ENCODE measurements at places on chromosomes 11 and 22.
A peak's percentile ranks its signal among the peaks of the same experiment; 100 is the strongest.

- peak; percentile 86 for DNase-seq
These were observed 89.7 kb upstream of the PHOX2A start for GRCh38 chr11:72333661-72334060.

DNA sequence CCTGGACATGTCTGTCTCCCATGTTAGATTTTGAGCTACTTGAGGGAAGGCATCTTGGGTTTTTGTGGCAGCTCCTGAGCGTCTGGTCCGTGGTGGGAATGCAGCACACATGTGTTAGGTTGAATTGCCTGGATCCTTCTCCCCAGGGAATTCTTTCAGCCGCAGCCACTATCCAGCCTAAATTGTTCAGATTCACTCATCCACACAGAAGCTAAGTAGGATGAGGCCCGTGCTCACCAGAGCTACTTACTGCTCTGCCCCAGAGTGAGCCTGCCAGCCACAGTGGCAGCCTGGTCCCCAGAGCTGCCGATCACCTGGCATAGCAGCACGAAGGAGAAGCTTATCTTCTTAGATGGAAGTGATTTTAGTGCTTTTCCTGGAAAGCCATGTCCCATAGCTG is 34.4 kb upstream of the SORL1-AS1 start:
- no peak for DNase-seq

GRCh38 chr11:116701297-116701801 is 71.4 kb downstream of the BUD13 start:
- DNase-seq, result no peak

DNA sequence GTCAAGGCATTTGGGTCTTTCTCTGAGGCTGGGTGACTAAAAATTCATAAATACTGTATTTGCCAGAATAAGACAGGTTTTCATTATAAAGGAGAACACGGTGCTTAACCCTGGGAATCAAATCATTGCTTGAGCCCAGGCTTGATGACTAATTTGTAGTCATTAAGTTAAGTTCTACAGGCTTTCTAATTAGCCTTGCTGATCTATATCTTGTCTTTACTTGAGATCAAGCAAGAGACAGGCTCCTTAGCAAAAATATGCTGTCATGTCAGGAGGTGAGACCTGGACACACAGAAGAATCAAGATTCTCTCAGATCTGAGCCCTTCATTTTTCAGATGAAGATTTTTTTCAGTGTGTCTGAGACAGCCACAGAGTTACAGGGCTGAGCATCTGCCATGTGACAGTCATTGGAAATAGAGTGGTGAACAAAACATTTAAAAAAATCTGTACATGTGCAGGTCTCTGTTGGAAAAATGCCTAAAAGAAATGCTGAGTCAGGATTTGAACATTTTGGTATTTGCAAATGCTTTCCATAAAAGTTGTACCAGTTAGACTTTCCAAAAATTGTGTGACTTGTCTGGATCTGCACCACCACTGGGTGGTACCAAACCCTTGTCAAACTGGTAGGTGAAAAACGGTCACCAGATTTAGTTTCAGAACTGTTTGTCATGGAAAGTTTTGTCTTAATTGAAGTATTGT is 14.6 kb downstream of the ACAT1 start:
- no peak for DNase-seq

DNA sequence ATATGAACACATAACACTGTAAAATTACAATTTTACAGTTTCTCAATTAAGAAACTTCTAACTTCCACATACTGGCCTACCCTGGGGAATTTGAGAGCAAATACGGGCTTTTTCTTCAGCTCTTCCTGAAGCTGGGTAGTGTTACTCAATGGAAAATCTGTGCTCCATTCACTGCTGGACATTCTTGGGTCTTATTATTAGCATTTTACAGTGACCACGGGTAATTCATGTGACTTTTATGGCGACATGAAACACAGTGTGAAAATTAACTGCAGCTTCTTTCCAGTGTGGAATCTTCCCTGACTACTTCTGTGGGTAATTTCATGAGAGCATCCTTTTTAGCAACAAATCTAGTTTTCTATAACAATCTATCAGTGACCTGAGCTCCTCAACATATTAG is 423.7 kb upstream of the ANO5 start:
- no peak for DNase-seq

GRCh38 chr22:21926728-21927127 is 25.9 kb downstream of the PPM1F start:
- DNase-seq, result no peak

DNA sequence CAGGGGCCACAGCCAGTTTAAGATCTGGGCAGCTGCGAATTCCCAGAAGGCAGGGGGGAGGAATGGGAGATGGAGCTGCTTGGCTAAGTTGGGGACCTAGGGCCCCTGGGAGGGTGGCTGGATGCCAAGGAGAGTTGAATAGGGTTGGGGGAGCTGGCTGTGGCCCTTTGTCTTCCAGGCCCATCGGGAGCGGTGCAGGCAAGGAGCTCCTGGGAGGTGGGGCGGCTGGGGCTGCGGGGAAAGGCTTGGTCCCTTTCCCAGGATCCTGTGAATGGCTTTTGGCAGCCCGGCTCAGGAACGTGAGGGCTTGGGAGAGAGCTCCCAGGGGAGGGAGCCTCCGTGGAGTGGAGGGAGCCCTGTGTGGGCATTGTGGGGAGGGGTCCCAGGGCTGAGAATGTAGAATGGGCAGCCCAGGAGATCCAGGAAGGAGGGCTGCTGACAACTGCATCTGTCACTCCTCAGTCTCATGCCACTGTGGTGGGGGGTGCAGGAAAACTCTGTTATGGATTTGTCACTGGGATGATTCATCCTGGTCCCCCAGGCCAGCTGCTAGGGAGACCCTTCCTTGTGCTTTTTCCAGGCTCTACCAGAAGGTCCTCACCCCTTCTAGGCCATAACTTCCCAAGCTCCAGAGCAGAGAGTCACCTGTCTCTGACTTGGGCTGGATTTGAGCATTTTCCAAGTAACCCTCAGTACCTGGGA is 6.0 kb downstream of the FREY1 start:
- no peak for DNase-seq

GRCh38 chr22:42622061-42622710 is 7.5 kb upstream of the POLDIP3 start:
- DNase-seq, result no peak

GRCh38 chr11:1931341-1932104 is 12.0 kb downstream of the TNNT3 start:
- DNase-seq, result no peak

All from GDM1 (cell line).